ENCODE measurements at places on chromosomes 5 and 9.

GRCh38 chr5:137061382-137061781 is 437.7 kb downstream of the SPOCK1 start:
- DNase-seq: no peak

DNA sequence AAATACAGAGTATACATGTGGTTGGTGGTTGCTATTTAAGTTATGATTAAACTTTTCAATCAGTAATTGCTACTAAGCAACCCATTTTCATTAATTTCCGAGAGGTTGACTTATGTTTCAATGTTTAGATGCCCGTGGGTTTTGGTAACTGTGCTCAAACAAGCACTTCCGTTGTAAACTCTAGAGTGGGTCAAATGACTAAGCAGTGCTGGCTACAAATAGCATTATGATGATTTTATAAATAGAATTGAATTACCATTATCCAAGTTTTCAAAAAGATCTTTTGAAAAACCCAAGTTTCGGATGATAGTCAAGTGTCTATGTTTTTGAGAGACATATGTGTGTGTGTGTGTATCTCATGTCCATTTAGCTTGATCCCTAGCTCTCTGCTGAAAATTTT is 2369.4 kb upstream of the ACO1 start:
- DNase-seq: no peak

DNA sequence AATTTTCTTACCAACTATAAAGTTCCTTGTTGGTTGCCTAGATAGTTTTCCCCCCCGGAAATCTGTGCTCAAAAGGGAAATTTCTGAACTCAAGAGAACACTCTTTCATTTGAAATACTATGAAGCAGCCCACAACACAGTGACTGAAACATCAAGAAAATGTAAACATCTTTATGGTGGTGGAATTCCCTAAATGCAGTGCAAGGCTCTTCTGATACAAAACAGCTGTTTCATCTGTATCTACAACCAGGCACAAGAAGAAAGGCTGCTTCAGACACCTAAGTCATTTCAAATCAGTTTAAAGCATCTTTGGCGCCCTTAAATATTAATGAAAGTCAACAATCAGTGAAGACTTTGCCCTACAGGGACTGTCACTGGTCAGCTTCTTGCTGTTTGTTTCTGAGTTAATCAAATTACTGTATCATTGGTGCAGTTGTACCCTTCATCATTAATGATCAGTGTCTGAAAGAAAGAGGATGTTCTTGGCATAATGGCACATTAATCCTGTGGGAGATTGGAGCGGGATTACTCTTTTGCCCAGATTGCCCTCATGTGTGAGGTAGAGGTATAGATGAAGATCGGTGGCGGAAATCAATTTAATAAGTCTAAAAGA is 947.0 kb downstream of the NR2F1-AS1 start:
- no peak for DNase-seq

GRCh38 chr5:141559461-141559860 is 59.3 kb downstream of the DIAPH1 start:
- DNase-seq: no peak

GRCh38 chr5:157965989-157966388 is 107.0 kb upstream of the CLINT1 start:
- DNase-seq: no peak

GRCh38 chr9:107024193-107024592 is 161.2 kb downstream of the ZNF462 start:
- peak; percentile 92 for DNase-seq

GRCh38 chr5:170190436-170191134 is 42.2 kb upstream of the C5orf58 start:
- DNase-seq: no peak

GRCh38 chr5:107294669-107295068 is 376.1 kb downstream of the EFNA5 start:
- no peak for DNase-seq

DNA sequence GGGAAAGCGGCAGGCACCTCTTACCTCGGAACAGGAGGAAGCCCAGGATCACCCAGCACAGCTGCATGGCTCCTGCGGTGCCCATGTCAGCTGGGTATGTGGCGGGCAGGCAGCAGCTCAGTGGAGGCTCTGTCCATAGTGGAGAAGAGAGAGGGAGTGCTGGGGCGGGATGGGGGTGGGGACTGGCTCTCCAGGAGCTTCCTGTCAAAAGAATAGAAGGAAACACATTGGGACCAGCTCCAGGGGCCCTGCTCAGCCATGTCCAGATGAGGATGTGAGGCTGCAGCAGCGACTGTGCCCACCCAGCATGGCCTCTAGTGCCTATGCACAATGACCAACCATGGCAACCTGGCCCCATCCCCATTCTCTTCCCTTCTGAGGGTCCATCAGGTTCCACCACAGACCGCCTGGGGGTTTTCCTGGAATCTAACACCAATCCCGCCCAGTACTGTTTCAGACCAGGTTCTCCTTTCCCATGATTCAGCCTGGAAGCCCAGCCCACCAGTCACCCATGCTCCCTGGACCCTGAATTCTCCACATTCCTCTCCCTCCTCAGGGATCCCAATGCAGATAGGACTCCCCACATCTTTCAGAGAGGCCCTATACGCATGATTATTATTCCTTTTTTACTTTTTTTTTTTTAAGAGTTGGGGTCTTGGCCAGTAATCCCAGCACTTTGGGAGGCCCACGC is at the start of gene ECSCR:
Gene ECSCR (minus strand): TSS at position 158 of the 691 bp plus-strand sequence. CDS start 73 bp downstream, at position 85.
- no peak for DNase-seq

DNA sequence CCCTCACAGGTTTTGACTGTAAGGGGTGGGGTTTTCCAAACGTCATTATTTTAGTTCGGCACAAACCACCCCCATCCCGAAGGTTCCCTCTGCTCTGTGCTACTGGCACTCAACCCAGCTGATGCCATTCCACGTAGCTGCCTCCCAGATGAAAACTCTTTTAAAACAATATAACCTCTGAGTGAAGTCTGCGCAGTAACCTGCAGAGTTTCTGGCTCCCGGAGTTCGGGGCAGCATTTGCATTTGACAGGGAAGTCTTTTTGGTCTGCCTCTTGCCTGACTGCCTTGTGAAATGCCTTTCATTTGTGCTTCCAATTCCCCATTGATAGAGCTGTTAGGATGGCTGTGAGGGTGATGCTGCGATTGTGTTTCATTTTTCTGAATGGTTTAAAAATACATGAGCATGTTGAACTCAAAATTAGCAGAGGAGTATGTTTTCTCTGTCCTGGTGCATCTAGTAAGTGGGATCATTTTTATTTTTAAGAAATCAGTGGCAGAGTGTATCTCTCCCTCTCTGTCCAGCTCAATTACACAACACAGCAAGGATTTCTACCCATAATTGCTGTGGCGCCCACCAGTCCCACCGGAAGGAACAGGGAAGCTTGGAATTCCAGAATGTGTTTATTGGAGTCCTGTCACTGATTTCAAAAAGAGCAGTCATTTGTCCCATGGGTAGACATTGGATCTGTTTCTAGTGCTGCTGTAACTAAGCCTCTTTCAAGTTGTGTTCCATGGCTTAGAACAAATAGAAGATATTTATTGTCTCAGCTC is 24.8 kb downstream of the ADCY2 start:
- no peak for DNase-seq

DNA sequence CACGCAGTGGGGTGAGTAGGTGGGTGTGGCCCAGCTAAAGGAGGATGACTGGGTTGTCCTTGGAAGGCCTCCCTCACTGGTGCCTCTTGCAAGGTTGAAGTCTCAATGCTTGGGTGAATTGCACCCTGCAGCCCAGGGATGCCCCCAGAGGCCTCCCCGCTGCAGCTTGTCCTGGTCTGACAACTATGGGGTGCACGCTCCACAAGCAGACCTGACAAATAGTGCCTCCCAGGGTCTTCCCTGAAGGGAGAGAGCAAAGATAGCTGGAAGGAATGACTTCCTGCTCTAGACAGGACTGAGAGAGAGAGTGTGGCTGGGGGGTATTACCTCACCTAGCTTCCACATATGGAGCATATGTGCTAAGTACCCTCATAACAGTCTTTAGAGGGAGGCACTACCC is 1.7 kb downstream of the PSD2 start:
- DNase-seq: no peak

GRCh38 chr9:83501565-83501964 is 36.6 kb downstream of the FRMD3 start:
- DNase-seq: no peak

GRCh38 chr5:157371655-157372471 is 88.2 kb upstream of the NIPAL4 start:
- no peak for DNase-seq

DNA sequence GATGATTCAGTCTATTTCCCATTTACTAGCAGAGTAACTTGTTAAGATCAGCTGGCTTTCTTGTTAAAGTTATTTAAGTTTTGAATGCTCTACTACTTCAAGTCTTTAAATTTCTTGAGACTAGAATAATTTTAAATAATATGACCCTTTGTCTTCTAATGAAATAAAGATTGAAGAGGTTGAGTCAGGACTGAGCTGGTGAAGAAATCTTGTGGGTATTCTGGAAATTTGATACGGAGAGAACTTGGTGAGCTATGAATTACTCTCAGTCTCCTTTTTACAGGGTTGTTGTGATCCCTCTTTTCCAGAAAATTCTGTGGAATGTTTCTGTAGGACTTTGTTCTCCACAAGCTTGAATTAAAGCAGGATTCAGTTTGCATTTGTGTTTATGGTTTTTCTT is 29.3 kb downstream of the RNF20 start:
- DNase-seq: no peak

DNA sequence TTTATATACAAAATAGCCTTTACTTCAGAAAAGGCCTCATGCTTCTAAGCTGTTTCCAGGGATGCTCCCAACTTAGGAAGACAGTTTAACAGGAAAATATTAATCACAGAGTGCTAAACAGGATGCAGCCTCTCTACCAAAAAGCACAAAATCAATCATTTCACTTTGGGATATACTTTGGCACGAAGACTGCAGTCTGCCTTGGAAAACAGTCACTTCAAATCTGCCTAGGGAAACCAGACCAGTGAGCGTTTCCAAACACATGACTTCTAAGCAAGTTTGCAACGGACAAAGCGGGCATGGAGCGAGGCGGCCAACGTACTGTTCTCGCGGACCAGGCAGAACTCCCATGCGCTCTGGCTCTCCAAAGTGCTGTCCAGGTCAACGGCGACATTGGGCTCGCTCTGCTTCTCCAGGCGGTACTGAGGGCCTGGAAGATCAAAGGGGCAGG is 201.0 kb downstream of the MAPKAP1 start:
- DNase-seq: no peak

GRCh38 chr5:78377718-78378105 is 17.3 kb downstream of the SCAMP1 start:
- no peak for DNase-seq

- DNase-seq: no peak
These were observed 15.5 kb upstream of the BNC2 start for GRCh38 chr9:16885931-16886330.

DNA sequence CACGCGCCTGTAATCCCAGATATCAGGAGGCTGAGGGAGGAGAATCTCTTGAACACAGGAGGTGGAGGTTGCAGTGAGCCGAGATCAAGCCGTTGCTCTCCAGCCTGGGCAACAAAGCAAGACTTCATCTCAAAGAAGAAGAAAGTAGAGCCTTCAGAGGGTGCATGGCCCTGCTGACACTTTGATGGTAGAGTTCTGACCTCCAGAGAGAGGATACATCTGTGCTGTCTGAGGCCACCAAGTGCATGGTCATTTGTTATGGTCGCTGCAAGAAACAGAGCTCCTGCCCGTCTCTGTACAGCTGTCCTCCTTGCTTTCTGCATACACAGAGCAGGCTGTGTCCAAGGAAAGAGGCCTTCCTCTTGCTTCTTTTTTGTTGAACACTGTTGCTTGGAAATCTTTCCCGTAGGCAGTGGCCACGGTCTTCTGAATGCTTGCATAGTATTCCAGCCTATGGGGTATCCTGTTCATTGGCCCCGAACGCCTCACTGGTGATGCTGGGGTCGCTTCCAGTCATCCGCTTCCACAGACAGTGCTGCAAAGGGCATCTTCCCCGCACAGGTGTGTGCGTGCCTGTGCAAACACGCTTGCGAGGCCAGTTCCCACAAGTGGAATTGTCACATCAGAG is 36.8 kb upstream of the UNC5A start:
- DNase-seq: no peak

GRCh38 chr9:98304381-98304780 is 48.9 kb upstream of the TBC1D2 start:
- no peak for DNase-seq

DNA sequence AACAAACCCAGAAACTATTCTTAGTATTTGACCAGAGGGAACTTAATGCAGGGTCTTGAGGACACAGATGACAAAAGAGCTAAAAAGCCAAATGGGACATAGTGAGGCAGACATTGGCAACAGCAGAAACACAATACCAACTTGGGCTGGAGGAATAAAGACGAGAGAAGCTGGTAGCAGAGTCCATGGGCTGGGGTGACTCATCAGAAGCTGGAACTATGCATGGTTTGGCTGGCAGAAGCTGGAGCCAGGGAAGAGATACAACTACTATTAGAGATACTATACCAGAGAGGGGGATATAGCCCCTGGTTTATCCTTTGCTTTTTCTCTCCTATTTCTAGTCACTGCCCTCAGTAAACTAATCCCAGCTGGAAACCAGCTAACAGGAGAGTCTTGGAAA is 29.2 kb upstream of the DPYSL3 start:
- DNase-seq: no peak

GRCh38 chr5:36882250-36882649 is 5.7 kb downstream of the NIPBL start:
- no peak for DNase-seq

DNA sequence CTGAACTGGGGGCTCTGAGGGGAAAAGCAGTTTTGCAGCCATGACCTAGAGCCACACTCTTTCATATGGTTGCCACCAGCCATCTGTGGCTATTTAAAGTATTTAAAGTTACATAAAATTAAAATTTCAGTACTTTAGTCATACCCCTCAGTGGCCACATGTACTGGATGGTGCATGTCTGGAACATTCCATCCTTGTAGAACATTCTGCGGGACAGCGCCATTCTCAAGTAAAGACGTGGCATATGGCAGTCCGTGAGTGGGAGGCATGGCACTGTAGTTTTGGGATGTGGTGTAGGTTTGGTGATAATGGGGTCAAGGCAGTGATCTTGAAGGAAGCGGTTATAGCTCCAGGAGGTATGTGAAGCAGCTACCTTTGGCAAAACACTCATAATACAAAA is 61.4 kb upstream of the NFIL3 start:
- no peak for DNase-seq

GRCh38 chr5:174849426-174849825 is 125.0 kb downstream of the MSX2 start:
- DNase-seq: no peak

- DNase-seq: no peak
These were observed 590.0 kb upstream of the DMAC1 start for GRCh38 chr9:8389531-8389930.

- no peak for DNase-seq
These were observed 80.8 kb downstream of the NLN start for GRCh38 chr5:65802820-65803219.

GRCh38 chr9:91740701-91741100 is 209.3 kb downstream of the ROR2 start:
- no peak for DNase-seq

GRCh38 chr5:130045334-130045733 is 141.1 kb downstream of the CHSY3 start:
- DNase-seq: no peak

DNA sequence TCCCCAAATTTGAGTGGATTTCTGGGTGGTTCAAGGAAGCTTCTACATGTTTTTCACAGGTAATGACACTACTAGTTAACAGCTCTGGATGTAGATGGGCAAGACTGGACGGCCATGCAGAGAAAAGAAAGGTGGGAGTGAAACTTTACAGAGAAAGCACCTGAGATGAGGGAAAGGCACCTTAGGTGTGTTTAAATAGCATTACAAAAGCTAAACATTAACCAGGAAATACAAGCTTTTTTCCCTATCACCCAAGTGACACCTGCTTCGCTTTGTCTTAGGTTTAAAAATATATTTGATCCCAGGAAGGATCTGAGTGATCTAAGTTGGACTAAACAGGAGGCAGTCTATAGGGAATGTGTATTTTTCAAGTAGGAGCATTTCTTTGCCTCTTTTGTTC is 8.3 kb downstream of the C9orf152 start:
- no peak for DNase-seq

- DNase-seq: no peak
These were observed 439 bp upstream of the DDX46 start for GRCh38 chr5:134758176-134758503.
